Cardiac muscle cell (in vitro differentiated cells and primary cell): ENCODE measurements at places on chromosomes 2 and 18.

DNA sequence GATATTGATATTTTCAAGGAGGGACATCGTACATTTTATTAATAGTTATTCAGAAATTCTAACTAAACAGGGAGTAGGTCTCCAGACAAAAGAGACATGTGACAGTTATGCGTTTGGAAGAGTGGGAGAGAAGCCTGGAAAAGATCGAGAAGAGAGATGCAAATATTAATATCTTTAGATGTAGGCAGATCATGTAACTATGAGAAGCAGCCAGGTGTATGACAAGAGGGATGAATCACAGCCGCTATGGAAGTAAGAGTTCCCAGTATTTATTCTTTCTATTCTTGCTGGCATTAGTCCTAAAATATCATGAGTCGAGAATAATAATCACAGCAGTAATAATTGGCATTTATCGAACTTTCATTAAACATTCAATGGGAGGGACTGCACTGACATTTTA lies 140.2 kb downstream of the CSRNP3 start:
- DNase-seq = no peak

DNA sequence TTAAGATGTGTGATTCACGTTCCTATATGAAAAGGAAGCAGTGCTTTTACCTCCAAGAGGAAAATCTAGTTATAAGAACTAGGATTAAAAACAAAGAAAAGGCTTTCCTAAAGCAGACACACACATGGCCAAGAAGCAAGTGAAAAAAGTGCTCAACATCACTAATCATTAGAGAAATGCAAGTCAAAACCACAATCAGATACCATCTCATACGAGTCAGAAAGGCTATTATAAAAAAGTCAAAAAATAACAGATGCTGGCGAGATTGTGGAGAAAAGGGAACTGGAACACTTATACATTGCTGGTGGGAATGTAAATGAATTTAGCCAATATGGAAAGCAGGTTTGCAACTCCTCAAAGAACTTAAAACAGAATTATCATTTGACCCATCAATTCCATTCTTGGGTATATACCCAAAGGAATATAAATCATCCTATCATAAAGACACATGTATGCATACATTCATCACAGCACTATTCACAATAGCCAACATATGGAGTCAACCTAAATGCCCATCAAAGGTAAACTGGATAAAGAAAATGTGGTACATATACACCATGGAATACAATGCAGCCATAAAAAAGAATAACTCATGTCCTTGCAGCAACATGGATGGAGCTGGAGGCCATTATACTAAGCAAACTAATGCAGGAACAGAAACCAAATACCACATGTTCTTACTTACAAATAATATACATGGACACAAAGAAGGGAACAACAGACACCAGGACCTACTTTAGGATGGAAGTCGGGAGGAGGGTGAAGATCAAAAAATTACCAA lies 285.3 kb downstream of the RAD51AP2 start:
- DNase-seq = no peak

GRCh38 chr2:39515273-39515896 lies 78.3 kb upstream of the MAP4K3 start:
- DNase-seq = no peak

DNA sequence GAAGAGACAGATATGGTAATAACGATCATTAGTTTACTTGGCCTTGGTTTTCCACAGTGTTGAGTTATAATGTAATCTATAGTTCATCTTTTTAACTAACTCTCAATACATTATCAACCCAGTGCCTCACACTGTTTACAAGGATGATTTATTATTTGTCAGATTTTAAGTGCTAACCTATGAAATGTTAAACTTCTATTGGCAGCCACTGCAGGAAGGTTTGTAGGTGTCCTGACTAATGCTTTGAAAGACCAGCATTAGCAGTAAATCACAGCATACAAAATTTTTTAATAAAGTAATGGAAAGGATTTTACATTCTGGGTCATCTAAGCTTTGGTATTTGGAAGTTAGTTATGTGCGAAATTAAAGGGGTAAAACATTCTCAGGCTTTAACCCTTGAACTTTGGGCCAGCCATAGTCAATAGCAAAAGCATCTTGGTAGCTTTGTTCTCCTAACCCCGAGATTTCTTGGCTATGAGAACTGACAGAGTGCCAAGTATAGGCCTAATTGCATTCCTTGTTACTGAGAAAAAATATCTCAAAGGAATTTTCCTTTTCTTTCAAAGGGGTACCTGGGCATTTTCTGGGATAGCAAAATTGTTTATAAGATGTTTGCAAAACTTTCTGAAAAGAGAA lies 30.6 kb downstream of the SPATS2L start:
- peak; percentile 47 for DNase-seq

- DNase-seq = no peak
Observed at GRCh38 chr2:160484859-160485520, 8.6 kb downstream of the RBMS1 start.

DNA sequence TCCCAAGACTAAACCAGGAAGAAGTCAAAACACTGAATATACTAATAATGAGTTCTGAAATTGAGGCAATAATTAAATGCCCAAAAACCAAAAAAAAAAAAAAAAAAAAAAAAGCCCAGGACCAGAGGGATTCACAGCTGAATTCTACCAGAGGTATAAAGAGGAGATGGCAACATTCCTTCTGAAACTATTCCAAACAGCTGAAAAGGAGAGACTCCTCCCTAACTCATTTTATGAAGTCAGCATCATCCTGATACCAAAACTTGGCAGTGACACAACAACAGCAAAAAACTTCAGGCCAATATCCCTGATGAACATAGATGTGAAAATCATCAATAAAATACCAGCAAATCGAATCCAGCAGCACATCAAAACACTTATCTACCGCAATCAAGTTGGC lies 108.5 kb upstream of the COL3A1 start:
- peak; percentile 11 for DNase-seq

- no peak for DNase-seq
Observed at GRCh38 chr2:19336781-19337180, 21.6 kb downstream of the OSR1 start.

GRCh38 chr2:239412905-239413603 lies 12.2 kb upstream of the HDAC4 start:
- DNase-seq = no peak

GRCh38 chr2:1370461-1370860 lies 42.8 kb upstream of the TPO start:
- no peak for DNase-seq

DNA sequence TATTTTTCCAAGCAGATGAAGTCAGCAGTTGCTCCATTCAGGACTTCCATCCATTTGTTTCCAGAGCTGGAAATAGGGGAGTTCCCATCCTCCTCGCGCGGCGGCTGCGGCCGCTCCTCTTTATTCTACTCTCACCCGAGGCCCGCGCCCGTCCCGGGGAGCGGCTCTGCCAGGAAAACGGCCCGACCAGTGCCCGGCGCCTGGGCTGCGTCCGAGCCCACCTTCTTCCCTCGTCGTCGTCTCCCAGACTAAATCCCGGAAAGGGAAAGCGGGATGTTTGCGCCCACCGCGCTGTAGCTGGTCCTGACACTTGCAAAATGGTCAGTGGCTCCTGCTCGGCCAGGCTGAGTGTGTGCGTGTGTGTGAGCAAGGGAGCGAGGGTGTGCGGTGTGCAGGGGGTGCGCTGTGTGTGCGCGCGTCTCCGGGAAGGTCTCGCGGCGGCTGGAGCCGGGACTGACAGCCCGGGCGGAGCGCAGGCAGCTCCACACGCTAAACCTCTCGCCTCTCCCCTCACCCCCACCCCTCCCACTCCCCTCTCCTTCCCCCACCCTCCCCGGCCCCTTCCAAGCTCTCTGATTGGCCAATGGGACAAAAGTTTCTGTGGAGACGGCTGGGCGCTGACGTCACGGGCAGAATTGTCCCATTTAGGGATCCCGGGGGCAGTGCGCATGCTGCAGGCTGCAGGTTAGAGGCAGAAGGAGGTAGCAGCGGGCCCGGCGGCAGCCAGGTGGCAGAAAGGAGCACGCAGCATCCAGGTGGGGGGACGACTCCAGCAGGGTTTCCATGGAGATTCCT lies at the start of gene NOL4:
Gene NOL4 (minus strand): TSS at position 491 of the 795 bp plus-strand sequence. CDS start 1,660 bp downstream, outside the sequence.
- peak; percentile 9 for DNase-seq

GRCh38 chr2:205696927-205697441 lies 14.7 kb downstream of the NRP2 start:
- DNase-seq = peak; percentile 74

DNA sequence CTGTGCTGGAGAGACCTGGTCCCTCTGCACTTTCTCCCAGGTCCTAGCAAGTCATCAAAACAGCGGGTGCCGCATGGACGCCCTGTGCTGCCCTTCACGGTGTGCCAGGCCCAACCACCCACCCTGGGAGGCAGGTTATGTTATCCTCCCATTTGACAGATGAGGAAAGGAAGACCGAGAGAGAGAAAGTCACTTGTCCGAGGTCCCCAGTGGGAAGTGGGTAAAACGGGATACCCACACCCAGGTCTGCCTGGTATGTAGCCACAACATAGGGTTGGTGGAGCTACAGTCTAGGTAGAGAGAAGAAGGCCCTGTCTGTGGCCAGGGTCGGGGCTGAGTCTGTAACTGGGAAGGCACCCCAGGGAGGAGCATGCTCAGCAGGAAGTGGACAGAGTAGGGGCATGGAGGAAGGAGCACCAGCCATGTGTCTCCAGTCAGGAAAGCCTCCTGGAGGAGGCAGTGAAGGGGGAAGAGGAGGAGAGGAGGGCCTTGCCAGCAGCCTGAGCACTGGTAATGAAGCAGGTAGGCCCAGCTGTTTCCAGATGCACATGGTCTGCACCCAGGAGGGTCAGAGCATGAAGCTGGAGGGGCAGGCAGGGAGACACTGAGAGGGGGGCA lies 98.4 kb downstream of the ZFP36L2 start:
- no peak for DNase-seq

GRCh38 chr18:57084331-57085271 lies 62.3 kb upstream of the BOD1L2 start:
- no peak for DNase-seq

GRCh38 chr2:8658064-8658862 lies 23.6 kb upstream of the ID2 start:
- DNase-seq = no peak

DNA sequence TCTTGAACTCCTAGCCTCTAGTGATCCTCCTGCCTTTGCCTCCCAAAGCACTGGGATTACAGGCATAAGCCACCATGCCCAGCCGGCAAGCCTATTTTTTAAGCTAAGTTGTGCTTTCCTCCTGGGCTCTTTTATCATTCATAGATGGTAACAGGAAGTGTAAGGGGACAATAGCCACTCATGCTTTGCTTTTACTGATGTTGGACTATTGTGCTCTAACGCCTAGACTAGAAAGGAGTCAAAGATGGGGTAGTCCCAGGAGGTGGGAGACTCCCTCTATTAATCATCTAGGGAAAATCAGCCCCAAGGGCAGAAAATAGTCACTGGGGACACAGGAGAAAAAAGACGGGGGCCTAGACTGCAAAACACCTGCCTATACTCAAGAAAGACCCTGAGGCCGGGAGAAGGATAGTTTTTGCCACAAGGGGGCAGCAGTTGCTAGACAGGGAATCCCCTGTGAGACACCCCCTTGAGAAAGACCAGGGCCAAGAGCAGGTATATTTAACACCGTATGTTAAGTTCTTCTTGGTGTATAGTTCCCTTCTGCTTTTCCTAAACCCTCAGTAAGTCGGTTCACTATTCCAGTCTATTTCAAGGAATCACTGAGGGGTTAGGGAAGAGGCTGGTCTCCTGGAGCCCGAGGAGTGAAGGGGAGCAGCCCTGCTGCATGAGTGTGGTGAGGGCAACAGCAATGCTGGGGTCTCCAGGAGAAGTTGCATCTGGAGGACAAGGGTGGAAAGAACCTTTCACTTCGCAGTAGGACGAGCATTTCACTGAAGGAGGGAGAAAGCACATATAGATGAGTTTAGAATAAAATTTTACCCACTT lies 2.1 kb upstream of the CXCR1 start:
- peak; percentile 82 for DNase-seq

- DNase-seq = no peak
Observed at GRCh38 chr2:219109471-219109870, 48.8 kb upstream of the IHH start.

GRCh38 chr2:10289352-10289751 lies 13.4 kb upstream of the HPCAL1 start:
- no peak for DNase-seq

DNA sequence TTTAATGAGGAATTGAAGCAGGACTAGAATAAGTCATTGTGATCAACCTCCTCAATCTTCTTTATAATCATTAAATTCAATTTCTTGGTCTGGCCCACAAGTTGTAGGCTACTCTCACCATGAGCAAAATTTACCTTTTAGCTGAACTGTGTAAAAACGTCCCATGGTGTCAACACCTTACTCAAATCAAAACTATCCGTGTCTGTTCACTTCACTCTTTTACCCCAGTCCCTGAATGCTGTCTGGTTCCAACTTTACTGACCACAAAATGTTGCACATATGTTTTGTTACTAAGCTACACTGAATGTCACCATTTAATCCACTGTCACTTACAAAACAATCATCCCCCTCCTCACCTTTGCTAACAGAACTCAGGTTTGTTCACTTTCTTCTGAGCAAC lies 951.6 kb upstream of the SLC39A10 start:
- no peak for DNase-seq

GRCh38 chr2:44277541-44277940 lies 2.3 kb downstream of the SLC3A1 start:
- DNase-seq = no peak

GRCh38 chr2:33467413-33467812 lies 9.0 kb upstream of the RASGRP3 start:
- DNase-seq = no peak

GRCh38 chr2:177972782-177973181 lies 99.8 kb downstream of the PDE11A start:
- DNase-seq = no peak
